ENCODE measurements at places on chromosomes 2 and 18. TPM values are rescaled to one million over a fixed set of nuclear protein-coding genes. Genes with fewer than 3 reads are reported as not detected.

- DNase-seq = no peak
Observed at GRCh38 chr2:153935511-153935910, 63.8 kb downstream of the GALNT13 start.

DNA sequence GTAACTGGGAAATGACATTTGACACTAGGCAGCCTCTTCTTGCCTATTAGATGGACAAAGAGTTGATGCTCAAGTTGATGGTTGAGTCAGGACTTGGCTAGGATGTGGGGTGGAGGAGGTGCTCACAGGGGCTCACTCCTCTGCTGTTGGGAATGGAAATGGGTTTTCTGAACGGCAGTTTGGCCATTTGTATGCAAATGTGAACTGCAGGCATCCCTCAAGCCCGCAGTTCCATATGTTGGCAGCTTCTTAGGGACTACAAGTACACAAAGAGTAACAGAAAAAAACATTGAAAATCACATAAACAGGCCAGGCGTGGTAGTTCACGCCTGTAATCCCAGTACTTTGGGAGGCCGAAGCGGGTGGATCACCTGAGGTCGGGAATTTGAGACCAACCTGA is 80.8 kb downstream of the INPP5D start:
- no peak for DNase-seq

GRCh38 chr18:23547846-23548245 is 38.5 kb downstream of the NPC1 start:
- no peak for DNase-seq

DNA sequence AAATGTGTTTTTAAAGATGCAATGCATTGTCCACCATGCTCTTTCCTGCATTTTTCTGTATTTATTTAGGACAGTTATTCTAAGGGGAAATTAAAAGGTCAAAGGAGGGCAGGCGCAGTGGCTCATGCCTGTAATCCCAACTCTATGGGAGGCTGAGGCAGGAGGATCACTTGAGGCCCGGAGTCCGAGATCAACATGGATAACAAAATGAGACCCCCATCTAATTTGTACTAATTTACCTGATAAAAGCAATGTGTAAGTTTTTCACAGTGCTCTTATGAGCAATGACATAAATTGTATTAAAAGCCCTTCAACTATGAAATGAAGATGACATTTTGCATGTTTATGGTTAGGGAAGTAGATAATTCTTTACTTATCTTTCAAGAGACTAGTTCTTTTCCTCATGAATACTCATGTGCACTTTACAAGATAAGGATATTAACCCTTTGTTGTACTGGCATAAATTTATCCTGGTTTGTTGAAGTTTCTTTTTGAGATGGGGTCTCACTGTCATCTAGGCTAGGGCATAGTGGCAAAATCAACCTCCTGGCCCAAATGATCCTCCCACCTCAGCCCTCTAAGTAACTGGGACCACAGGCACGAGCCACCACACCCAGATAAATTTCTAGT is 9.7 kb downstream of the HSBP1L1 start:
- no peak for DNase-seq

GRCh38 chr2:43133708-43134570 is 92.5 kb downstream of the ZFP36L2 start:
- DNase-seq = no peak

GRCh38 chr2:30545875-30546274 is 98.8 kb downstream of the LCLAT1 start:
- no peak for DNase-seq

- DNase-seq = no peak
Observed at GRCh38 chr2:128776461-128777195, 458.0 kb upstream of the HS6ST1 start.

GRCh38 chr18:34352385-34353163 is 127.9 kb upstream of the NOL4 start:
- peak; percentile 2 for DNase-seq

DNA sequence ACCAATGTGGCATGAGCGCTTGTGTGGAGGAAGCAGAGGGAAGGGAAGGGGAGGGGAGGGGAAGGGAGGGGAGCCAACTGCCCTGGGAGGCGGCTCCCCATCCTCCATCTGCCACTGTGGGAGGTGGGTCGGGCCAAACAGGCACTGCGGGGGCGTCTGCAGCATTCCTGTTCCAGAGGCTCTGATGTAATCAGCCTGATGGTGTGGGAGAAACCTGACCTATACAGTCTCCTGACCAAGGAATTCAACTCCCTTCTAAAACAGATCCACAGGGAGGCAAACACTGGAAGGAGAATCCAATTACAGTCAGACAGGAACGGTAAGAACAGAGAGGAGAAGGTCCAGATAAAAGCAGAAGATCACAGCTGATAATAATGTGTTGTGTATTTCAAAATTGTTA is 88.8 kb downstream of the CD8B2 start:
- no peak for DNase-seq

DNA sequence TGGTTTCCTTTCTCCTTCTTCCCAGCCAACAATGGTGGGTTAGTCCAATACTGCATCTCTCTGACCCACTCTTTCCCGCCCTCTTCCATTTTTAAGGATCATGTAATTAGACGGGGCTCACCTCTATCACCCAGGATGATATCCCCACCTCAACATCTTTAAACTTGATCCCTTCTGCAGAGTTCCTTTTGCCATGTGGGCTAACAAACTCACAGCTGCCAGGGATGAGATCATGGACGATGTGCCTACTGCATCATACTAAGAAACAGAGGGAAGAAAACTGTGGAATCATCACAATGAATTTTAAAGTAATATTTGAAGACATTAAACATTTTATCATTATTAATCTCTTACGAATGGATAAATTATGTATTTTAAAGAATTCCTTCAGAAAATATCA is 183.5 kb downstream of the RDH14 start:
- no peak for DNase-seq

DNA sequence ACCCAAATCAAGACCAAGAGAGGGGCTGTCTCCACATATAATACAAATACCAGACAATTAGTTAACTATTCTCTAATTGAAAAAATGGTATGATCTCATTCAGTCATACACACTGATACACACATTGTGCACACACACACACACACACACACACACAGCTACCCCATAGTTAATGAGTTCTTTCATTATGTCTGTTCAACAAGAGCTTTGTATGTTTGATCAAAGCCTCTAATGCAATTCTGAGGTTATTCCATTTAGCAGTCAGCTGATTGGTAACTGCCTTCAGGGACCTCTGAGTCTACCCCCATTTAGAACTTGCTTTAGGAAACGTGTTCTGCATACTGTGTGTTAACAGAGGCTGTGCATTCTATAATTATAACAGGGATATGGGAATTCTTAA is 741.4 kb upstream of the LRRTM4 start:
- DNase-seq = no peak

DNA sequence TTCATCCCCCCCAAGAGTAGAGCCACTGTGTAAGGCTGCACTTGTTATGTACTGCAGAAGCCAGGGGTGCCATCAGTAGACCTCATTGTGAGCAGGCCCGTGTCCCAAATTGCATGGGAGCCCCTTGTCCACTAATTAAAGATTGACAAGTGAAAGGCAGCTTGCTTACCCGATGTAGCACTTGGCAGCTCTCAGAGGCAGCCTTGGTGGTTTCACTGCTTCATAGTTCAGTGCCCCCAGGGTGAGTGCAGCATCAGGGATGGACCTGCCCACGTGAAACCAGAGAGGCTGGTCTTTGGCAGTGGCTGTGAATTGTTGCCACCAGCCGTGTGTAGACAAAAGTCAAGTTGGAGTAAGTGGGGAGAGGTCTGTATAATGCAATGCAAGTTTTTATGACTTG is 13.3 kb downstream of the TUBB6 start:
- peak; percentile 46 for DNase-seq

DNA sequence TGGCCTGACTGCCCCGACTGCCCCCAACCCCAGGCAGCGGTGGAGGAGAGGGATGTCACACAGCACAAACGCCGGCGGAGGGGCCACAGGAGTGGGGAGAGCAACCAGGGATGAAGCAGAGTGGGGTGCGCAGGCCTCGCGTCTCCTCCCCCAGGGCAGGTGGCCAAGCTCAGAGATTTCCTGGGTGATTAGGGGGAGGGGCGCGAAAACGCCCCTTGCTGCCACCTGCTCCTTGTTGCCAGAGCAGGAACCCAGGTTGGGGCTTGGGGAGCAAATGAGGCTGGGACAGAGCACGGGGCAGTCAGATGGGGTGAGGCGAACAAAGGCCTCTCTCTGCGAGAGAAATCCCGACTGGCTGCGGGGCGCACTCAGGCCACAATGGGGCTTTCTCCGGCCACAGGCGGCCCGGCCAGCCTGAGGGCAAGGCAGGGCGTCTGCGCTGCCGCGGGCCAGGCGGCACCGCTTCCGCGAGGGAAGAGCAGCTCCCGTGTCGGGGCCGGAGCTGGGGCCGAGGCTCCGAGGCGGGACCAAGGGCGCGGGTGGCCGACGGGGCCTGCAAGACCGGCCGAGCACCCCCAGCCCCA is 11.5 kb downstream of the TEX44 start:
- DNase-seq = no peak

- DNase-seq = no peak
Observed at GRCh38 chr18:45374236-45374635, 241.0 kb upstream of the SLC14A2 start.

- no peak for DNase-seq
Observed at GRCh38 chr2:76170856-76171255, 460.1 kb upstream of the GCFC2 start.

- no peak for DNase-seq
Observed at GRCh38 chr2:5849562-5849961, 157.4 kb downstream of the SOX11 start.

DNA sequence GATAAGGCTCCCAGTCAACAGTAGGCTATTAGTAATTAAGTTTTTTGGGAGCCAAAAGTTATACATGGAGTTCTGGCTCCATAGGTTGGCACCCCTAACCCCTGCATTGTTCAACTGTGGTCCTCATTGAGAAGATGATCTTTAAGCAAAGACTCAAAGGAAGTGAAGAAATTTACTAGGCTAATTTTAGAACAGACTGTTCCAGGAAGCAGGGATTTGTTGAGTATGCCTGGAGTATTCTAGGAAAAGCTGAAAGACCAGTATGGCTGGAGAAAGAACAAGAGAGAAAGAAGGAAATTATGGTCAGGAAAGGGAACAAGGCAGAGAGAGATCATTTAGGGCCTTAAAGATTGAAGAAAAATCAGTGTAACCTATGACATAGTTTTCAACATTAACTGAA is 125.1 kb downstream of the PMAIP1 start:
- no peak for DNase-seq

GRCh38 chr2:109031476-109032228 is 42.6 kb upstream of the EDAR start:
- no peak for DNase-seq

GRCh38 chr2:183490914-183491313 is 366.7 kb downstream of the NUP35 start:
- DNase-seq = peak; percentile 18

DNA sequence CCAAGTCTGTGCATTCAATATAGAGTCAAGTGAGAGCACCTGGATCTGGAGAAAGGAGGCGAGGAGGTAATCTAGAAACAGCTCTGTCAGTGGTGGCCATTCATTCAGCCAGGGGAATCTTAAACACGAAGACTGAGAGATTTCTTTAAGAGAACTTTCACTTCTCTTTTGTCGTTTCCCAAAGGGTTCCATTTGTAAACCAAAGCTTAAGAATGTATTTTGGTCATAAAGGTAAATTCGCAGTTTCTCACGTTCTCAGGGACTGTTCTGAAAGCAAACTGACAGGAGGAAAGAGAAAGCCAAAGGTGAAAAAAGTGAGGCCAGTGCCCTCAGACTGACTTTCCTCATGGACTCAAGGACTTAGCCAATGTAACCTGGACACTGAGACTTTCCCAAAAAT is 513.5 kb downstream of the CMPK2 start:
- DNase-seq = no peak

DNA sequence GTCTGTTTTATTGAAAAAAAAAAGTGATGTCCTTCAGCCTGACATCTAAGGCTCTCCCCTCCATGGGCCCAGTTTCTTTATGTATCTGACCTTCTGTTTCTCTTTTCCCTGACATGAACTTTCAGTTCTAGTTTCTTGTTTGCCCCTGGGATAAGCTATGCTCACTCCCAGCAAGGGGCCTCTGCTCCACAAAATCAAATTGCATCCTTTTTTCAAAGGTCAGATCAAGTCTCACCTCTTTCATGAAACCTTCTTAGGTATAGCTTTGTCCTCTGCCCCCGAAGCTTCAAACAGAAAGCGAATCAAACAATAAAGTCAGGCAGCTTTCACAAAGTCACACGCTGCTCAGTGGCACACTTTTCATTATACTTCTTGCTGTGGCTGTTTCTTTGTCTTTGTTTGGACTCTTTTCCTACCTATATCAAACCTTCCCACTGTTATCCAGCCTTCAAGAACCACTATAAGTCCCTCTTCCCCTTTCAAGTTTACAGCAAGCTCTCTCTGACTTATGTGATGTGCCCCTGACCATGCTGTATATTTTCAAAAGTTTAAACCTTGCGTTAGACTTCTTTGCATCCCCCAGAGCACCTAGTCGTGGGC is 23.3 kb downstream of the MAP3K19 start:
- DNase-seq = no peak

SLC40A1 gene
- 0.39 TPM for total RNA-seq

TYMS gene
- 66.4 TPM for total RNA-seq

ALPI gene
- not detected for total RNA-seq

MROH2A gene
- not detected for total RNA-seq

ITPRIPL1 gene
- total RNA-seq = 1.3 TPM

POMC gene
- total RNA-seq = not detected
